ENCODE measurements at places on chromosomes 5 and 9.

- peak; percentile 56 for DNase-seq
Measured at GRCh38 chr5:72032788-72033187, 74.5 kb upstream of the MAP1B start.

- DNase-seq, result no peak
Measured at GRCh38 chr9:133090752-133091385, 29.1 kb downstream of the CEL start.

DNA sequence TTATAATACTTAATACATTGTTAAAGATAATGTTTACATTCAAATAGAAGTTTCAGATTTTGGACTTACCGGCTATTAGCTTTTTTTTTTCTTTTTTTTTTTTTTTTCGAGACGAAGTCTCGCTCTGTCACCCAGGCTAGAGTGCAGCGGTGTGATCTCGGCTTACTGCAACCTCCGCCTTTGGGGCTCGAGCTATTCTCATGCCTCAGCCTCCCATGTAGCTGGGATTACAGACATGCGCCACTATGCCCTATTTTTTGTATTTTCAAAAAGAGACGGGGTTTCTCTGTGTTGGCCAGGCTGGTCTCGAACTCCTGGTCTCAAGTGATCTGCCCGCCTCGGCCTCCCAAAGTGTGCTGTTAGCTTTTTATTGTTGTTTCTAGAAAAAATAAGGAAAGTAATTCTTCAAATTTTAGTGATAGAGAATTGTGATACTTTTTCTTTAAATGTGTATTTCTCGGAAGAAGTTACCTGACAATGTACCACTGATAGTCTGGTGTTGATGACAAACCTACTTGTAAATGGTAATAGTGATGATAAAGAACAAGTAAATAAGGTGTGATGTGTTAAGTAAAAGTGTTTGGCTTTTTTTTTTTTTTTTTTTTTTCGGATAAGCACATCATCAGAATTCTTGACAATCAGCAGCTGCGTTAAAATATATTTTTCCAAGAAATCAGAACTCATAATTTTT is 2.7 kb downstream of the CDC42SE2 start:
- DNase-seq, result no peak

- no peak for DNase-seq
Measured at GRCh38 chr5:120678279-120678678, 214.2 kb downstream of the PRR16 start.

DNA sequence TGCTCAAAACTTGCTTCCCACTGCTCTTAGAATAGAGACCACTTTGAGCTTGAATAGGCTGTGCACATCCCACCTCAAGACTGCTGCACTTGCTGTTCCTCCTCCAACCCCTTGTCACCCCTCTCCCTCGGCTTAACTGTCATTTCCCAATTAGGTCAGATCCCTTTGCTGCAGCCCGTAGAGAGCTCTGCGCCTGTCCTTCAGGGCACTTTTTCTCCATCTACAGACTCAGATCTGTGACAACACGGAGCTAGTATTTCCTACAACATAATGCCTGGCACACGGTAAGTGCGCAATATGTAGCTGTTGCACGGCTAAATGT is 485 bp upstream of the HABP4 start:
- peak; percentile 33 for DNase-seq

DNA sequence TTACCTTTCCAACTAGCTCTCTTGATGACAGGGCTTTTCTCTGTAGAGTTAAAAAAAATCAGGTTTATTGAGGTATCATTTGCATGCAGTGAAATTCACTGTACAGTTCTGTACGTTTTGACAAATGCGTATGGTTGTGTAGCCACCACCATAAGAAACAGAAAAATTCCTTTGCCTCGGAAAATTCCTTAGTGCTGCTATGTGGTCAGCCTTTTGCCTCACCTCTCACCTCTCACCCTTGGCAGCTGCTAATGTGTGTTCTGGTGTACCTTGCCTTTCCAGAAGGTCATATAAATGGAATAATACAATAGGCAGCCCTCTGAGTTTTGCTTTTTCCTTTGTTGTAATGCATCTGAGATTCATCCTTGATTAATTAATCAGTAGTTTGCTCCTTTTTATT is 28.4 kb downstream of the PCSK5 start:
- DNase-seq, result no peak

DNA sequence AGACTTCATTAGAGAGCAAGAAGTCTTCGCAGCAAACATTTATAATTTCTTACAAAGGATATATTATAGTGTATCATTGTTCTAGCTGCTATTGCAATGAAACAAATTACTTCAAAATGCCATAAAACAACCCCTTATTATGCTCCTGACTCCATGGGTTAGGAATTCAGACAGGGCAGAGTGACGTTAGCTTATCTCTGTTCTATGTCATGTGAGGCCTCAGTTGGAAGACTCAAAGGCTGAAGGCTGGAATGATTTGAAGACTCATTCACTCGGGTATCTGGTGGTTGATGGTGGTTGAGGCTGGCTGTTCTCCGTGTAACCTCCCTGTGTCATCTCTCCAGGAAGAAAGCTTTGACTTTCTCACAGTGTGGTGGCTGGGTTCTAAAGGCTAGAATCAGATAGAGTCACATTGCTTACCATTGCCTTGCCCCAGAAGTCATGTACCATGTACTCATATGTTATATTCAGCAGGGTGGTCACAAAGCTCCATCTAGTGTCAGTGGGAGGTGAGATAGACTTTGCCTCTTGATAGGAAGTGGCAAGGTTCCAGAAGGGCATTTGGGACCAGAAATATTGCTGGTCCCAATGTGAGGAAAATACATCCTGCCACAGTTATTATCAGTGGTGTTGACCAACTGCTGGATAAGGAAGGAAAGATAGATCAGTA is 226.9 kb downstream of the TMEM38B start:
- no peak for DNase-seq

- peak; percentile 34 for DNase-seq
Measured at GRCh38 chr5:120614531-120615180, 150.6 kb downstream of the PRR16 start.

- peak; percentile 13 for DNase-seq
Measured at GRCh38 chr5:168481330-168481788, 4.9 kb upstream of the RARS1 start.

DNA sequence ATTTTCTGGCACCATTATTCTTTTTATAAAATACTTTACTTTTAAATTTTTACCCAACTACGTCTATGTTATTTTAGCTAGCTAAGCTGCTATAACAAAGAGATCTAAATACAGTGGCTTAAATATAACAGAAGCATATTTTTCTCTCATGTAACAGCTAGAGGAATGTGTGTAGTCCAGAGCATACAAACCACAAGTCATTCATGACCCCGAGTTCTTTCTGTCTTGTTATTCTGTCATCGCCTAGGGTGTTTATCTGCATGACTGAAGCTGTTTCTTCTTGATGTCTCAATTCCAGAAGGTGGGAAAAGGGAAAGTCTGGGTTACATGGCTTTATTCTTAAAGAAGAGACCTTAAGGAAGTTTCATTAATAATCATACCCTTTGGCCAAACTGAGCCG is 136.9 kb upstream of the RFX3 start:
- DNase-seq, result no peak

DNA sequence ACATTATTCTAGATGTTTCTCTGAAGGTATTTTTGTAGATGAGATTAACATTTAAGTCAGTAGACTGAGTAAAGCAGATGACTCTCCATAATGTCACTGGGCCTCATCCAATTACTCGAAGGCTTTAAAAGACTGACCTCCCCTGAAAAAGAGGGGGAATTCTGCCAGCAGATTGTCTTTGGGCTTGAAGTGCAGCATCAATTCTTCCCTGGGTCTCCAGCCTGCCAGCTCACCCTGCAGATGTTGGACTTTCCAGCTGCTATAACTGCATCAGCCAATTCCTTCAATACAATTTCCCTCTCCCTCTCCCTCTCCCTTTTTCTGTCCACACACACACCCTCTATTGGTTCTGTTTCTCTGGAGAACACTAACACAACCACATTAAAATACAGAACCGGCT is 472.8 kb downstream of the SPOCK1 start:
- no peak for DNase-seq

DNA sequence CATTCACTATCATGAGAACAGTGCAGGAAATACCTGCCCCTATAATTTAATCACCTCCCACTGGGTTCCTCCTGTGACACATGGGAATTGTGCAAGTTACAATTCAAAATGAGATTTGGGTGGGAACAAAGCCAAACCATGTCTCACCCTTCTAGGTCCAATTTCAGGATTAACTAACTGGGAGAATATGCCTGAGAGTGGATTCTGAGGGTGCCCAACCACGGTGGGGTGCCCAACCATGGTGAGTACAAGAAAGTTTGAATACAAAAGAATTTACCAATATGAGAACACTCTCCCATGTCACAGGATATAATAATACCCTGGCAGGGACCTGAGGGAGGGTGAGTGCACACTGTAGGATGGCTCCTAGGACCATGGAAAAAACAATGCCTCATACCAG is 17.2 kb upstream of the GDA start:
- no peak for DNase-seq

GRCh38 chr5:148759101-148759500 is 67.3 kb upstream of the ADRB2 start:
- DNase-seq, result no peak

DNA sequence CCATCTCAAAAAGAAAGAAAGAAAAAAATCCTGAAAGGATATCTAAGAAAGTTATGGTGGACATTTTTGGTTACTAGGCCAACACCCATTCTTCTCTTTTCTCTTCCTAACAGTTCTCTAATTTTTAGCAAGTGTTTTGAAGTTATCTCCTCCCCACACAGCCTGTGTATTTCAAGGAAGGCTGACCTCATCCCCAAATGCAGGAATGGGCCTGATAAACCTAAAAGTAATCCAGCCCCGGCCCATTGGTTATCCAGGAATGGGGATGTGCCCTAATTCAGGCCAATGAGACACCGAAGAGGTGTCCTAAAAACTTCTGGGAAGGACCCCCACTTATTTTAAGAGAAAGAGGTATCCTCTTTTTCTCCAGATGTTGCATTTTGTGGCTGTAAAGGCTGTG is 46.6 kb downstream of the F2R start:
- DNase-seq, result no peak

DNA sequence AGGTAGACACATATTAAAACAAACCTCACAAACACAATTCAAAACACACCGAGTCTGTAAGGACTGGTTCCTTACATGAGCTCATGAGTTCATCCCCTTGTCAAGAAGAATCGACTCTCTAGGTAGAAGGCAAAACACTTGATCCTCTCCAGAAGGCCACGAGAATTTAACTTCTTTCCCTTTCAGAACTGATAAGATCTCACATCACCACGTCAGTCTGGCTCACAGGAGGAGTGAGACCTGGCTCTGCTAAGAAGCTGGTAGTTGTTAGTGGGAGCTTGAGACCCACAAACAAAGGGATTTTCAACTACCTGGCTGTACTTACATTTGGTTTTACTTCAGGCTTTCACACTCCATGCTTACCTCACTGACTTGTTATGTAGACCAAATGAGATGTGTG is 459.2 kb downstream of the ARHGEF28 start:
- DNase-seq, result no peak

DNA sequence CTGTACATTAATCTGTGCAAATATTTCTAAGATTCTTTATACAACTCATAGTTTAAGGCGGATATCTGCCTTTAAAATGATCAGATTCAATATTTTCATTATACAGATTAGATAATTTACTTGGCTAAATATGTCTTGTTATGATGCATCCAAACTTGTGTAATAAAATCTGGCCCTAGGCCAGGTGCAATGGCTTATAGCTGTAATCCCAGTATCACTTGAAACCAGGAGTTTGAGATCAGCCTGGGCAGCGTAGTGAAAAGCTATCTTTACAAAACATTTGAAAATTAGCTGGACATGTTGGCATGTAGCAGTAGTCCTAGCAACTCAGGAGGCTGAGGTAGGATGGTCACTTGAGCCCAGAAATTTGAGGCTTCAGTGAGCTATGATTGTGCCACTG is 2002.2 kb upstream of the ACO1 start:
- no peak for DNase-seq

DNA sequence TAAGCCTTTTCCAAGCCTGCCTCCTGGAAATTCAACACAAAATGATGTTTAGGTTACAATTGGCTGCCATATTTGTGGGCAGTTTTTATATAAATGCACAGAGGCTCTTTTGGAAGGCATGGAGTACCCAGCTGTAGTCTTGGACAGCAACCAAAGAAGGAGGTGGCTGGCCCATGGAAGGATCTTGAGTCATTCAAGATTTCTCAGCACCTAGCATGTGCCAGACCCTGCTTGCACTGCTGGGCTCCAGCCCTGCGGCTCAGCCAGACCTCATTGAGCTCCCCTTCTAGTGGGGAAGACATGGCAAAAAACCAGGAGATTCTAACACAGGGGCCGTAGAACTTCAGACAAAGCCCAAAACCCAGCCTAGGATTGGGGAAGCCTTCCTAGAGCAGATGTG is 22.1 kb downstream of the JADE2 start:
- DNase-seq, result no peak

DNA sequence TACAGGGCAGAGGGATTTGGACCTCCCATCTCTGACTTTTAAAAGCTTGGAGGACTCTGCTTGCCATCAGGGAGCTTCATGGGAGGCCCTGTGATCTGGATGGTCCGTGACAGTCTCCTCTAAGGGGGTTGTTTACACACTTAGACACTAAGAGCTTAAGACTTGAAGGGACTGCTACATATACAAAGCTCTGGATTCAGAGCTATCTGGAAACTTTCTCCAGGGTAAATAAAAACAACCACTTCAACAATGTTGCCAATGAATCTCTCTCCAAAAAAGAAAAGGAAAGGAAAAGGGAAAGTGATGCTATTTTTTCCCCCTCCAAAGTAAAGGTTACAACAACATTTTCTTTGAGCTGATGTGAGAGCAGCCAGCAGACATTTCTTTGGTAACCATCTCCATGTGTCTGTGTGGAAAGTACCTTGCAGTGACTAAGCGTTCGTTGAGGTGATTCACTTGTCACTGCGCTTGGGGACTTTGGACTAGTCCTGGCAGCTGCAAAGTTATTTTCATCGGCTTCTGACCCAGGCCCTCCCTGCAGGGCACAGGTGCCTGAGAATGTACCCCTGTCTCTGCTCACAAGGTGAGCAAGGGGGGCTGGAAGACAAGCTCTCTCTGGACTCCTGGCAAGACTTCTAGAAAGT is 262.1 kb upstream of the KLF4 start:
- no peak for DNase-seq

DNA sequence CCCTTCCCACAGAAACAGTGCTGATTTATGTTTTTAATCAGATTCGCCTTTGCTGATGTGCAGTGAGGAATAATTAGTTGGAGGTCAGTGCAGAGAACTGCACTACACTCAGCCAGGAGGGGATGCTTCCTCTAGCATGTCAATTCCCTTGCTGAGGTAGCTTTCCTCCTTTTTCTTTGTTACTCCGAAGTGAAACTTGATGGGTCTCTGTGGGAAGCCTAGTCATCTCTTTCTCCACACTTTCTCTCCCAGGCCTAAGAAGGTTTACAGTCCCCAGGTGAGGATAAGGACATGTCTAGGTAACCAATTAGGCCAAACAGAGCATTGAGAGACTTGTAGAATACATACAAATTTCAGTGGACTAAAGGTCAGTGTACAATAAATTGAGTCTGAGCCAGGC is 461.8 kb downstream of the KIF4B start:
- DNase-seq, result no peak

- DNase-seq, result no peak
Measured at GRCh38 chr9:30140407-30140806, 2244.0 kb upstream of the ACO1 start.

GRCh38 chr9:117704024-117704575 is at the start of gene TLR4:
Gene TLR4 (plus strand): TSS chr9:117704403. CDS start chr9:117704473, 70 bp downstream.
- no peak for DNase-seq

All from HAP-1 (cell line).